ENCODE measurements at places on chromosomes 11 and 22. TPM values are rescaled to one million over a fixed set of nuclear protein-coding genes. Genes with fewer than 3 reads are reported as not detected.

Gene P2RY6
- polyA plus RNA-seq = 0.49 TPM

DNA sequence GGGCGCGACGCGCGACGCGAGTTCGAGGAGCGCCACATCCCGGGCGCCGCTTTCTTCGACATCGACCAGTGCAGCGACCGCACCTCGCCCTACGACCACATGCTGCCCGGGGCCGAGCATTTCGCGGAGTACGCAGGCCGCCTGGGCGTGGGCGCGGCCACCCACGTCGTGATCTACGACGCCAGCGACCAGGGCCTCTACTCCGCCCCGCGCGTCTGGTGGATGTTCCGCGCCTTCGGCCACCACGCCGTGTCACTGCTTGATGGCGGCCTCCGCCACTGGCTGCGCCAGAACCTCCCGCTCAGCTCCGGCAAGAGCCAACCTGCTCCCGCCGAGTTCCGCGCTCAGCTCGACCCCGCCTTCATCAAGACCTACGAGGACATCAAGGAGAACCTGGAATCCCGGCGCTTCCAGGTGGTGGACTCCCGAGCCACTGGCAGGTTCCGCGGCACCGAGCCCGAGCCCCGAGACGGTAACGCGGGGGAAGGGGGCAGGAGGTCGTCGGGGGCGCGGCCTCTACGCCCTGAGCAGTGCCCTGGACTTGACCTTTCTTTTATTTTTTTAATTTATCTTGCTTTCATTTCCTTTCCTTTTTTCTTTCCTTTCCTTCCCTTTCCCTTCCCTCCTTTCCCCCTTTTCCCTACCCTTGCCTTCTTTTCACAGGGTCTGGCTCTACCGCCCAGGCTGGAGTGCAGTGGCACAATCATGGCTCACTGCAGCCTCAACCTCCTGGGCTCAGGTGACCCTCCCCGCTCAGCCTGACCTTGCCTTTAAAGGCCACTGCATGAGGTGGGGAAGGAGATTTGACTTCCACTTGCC lies 5.0 kb downstream of the MPST start:
- no peak for DNase-seq

DNA sequence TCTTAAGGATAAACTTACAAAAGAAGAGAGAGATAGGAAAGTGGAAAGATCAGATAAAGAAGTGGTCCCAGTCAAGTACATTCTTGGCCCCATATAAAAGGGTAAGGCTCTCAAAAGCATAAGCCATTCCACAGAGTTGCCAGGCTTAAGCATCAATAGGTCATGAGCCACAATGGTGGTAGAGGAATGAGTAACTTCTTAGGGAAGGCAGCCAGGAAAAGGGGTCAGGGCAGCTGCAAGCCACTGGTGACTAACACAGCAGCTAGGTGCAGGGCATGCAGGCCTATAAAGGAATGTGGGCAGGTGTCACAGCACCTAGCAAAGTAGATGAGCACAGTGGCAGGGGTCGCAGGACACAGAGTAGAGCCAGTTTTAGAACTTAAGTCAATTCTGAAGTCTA lies 302.6 kb upstream of the FAT3 start:
- no peak for DNase-seq

GRCh38 chr22:50674606-50675552 lies 2.3 kb downstream of the SHANK3 start:
- DNase-seq = peak; percentile 86

GRCh38 chr11:16737818-16738192 lies 642 bp upstream of the C11orf58 start:
- DNase-seq = no peak

GRCh38 chr11:129766898-129767604 lies 48.6 kb upstream of the TMEM45B start:
- DNase-seq = no peak

Data from pancreas (tissue), 10 donors.